ENCODE measurements at places on chromosomes 2 and 18.

GRCh38 chr2:19361325-19361990 lies 3.0 kb upstream of the OSR1 start:
- no peak for DNase-seq

DNA sequence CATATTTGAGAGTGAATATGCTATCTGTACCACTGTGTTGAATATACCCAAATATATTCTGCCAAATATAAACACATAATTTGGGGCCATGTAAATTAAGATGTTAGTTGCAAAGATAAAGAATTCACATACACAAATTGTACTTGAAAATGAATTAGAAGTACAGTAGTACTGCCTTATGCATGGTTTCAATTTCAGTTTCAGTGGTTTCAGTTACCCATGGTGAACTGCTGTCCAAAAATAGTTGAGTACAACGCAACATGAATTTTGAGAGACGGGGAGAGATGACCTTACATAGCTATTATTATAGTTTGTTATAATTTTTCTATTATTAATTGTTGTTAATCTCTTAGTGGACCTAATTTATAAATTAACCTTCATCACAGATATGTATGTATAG lies 1313.0 kb upstream of the FAM98A start:
- peak; percentile 68 for DNase-seq

DNA sequence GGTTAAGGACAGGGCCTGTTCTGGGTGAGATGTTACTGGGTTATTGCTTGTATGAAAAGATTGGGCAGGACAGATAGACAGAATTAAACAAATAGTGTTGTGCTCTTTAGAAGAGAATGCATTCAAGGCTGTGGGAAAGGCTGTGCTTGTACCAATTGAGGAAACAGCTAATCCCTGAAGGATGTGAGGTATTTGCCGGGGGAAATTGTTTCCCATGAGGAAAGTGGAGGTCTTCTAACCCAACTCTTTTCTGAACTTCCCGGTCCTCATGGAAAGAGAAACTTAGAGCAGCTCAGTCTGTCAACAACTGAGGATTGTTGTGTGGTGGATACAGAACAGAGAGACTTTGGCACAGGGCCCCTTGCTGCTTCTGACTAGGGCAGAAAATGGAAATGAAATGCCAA lies 9.5 kb downstream of the SLC1A4 start:
- no peak for DNase-seq

DNA sequence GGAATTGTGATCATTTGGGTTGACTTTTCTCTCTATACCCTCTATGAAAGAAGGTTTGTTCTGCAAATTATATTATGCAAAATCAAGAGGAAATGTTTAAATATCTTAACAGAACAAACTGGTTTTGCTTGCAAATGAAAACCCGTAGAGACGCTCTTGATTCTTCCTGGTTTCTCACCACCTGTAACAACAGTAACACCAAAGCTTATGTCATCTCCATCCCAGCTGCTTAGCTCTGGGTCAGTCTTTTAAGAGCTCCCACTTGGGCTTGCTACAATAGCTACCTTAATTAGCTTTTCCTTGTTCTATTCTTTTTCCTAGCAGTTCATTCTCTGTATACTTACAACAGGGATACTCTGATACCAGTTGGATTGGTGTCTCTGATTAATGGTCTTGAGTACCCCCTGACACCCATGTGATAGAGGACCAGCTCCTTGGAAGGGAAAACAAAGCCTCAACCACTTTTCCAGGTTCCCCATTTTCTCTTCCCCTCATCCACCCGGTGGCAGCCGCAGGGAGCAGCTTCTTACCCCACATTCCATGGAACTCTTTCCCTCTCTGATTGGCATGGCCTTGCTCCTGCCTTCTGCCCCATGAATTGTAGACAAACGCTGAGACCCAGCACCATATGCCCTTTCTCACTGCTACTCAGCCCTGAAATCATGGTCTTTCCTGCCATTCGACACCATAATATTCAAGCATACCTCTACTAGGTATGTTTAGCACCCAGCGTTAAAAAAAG lies 27.7 kb downstream of the TMEM182 start:
- no peak for DNase-seq

DNA sequence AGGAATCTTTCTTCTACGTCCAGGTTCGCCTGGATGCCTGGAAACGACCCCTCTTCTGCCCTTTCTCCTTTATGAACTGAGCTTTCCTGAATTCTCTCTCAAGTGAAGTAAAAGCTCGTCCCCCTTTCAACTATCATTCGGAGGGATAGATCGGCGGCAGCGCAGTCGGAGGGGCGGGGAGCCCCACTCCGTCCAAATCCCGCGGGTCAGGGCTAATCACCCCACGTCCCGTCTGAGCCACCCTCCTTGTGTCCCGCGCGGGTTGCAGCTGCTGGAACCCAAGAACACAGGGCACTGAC lies 367 bp downstream of the FBXO48 start:
- DNase-seq: no peak

GRCh38 chr2:105734762-105735538 lies 9.8 kb upstream of the NCK2 start:
- DNase-seq: peak; percentile 70

- DNase-seq: peak; percentile 18
These were observed 151.3 kb downstream of the TANC1 start for GRCh38 chr2:159119652-159120257.

DNA sequence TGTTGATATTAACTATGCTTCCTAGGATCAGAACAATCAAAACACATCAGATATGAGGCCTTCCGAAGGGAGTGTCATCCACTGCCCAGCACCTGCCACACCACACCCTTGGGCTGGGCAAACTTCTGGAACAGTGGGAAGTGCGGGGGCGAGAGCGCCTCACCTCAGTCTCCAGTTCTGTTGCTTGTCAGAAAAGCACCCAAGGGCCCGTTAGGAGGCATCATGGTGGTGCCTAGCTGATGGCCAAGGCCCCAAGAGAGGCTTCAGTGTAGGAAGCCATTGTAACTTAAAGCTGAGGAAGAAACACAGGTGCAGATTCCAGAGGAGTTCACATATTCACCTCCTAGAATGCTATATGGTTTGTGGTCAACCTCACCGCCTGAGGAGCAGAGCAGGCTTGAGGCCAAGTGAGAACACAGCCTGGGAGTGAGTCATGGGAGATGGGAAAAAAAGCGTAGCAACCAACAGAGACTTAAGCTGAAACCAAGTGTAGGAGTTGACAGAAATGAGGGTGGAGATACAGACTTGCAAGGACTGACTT lies 85.1 kb upstream of the ATL2 start:
- DNase-seq: peak; percentile 55

DNA sequence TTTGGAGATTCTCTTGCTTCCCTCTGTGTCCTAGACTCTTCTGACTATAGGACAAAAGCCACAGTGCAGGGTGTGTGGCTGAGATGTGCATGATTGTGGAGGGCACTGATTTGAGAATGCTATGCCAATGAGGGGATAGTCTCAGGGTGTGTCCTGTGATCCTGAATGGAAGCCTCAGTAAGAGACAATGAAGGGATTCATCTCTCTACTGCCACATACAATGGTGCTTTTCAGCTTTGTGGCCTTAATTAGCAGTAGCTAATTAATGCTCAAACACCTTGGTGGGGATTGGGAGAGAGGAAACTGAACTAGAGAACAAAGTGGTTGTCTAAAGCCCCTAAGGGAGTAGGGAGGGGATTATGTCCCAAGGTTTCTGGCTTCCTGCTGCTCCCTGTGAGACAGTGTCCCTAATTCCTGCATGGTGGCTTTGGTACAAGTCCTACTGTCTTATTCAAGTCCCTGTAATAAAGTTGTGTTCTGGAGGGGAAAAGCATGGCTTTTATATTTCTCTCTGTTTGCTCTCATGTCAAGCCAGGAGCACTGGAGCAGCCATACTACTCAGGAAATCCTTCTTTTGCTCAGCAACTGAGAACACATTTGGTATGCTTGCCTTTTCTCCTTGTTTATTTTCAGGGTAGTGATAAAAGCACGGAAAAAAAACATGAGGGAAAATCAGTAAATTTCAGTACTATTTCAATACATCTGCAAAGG lies 415.2 kb upstream of the TCF4 start:
- no peak for DNase-seq

DNA sequence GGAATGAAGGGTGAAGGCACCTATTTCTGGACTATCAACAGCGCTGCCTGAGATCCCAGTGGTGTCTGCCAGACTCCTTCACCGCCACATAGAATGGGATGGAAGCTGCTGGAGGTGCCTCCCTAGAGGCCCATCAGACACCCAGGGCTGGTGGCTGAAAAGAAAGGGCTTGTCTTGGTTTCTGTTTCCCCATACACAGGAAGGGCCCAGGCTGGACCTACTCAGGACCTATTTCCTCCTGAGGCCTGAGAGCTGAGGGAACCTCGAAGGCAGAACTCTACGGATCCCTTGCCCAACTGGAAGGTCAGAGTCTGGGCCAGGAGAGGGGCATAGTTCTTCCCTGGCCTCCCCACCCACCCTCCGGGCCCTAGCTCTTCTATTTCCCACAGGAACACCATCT lies 2.9 kb upstream of the CLEC4F start:
- no peak for DNase-seq

GRCh38 chr2:111209045-111209514 lies 88.4 kb downstream of the BCL2L11 start:
- peak; percentile 71 for DNase-seq

GRCh38 chr2:239046822-239047221 lies 198.9 kb downstream of the TWIST2 start:
- DNase-seq: no peak

GRCh38 chr2:68911709-68912108 lies 40.5 kb upstream of the BMP10 start:
- no peak for DNase-seq

DNA sequence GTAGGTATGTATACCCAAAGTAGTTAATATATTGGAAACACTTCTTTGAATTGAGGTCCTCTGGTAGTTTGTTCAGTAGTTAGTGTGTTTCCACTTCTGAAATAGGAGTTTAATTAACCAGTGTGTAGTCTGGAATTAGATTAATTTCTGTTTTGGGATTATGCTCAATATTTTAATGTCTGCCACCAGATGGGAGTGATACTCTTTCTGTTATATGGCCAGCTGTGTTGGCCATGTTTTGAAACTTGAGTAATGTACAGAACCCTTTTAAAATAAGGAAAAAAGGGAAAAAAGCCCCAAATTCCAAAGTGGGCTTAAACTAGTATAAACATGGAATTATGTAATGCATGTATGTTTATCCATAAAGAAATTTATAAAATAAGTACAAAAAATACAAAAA lies 147.7 kb downstream of the CTNNA2 start:
- no peak for DNase-seq

DNA sequence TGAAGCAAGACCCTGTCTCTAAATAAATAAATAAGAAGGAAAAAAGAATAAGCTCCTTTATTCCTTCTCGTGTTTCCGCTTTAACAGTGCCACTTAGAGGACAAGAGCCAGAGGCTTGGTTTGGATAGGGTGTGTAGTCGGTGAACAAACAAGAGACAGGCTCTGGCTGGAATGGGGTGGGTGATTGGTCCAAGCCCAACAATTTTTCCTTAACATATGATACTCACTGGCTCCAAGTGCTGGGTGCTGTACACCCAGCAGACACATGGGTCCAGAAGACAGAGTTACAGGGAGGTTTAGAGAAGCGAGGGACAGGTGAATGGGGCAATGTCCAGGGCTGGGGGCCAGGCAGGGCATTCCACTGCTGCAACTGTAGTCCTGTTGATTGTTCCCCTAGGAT lies 77.8 kb downstream of the NCAPH start:
- DNase-seq: no peak

- DNase-seq: peak; percentile 63
These were observed 31.1 kb upstream of the SATB2 start for GRCh38 chr2:199488772-199489400.

DNA sequence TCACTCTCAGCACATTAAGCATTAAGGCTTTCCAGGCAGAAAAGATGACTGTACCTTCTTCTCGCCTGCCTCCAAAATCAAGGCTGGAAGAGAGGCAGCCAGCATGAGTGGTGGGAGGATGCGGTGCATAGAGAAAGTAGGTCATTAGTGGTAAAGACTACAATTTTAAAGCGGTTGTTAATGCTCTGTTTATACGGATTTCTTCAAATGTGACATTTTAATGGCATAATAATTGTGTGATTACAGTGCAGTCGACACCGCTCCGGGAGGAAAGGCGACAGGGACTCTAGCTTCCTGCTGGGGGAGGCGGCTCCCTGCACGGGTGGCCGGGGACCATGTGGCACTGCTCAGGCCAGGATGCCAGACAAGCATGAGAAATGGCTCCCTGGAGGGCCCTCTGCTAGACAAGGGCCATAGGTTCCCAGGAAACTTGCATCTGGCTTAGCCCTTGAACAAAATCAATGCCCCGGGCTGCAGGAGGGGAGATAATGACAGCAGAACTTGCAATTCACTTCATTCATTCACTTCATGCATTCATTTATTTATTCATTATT lies 129.6 kb downstream of the GALNT14 start:
- no peak for DNase-seq

GRCh38 chr2:125092276-125093009 lies 1067.4 kb downstream of the CNTNAP5 start:
- no peak for DNase-seq

- DNase-seq: no peak
These were observed 219.5 kb upstream of the SKOR2 start for GRCh38 chr18:47470941-47471340.

DNA sequence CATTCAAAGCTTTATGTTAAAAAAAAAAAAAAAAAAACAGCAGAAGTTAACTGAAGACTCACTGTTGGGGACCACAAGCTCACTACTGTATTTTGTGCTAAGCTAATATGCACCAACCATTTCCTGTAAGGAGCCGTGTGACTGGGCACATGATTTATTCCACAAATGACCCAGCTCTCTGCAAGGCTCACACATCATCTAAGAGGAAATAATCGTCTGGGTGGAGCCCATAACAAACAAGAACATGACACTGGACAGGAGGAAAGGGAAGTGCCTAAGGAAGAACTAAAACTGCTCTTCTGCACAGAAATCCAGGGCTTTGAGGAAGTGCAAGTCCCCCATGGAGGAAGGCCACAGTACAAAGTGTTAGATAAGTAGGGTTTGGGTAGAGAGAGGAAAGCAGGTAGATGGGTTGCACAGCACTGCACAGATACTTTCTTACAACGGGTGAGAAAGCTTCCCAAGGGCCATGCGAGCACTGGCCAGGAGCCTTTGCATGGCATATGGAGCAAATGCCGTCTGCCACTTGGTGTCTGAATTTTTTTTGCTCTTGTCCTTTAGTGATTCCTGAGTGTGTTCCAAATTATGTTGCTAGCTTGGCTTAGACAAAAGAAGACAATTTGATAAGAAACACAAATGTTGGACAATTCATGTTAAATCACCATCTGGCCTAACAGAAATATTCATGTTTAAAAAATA lies 24.4 kb downstream of the NFE2L2 start:
- DNase-seq: peak; percentile 33

DNA sequence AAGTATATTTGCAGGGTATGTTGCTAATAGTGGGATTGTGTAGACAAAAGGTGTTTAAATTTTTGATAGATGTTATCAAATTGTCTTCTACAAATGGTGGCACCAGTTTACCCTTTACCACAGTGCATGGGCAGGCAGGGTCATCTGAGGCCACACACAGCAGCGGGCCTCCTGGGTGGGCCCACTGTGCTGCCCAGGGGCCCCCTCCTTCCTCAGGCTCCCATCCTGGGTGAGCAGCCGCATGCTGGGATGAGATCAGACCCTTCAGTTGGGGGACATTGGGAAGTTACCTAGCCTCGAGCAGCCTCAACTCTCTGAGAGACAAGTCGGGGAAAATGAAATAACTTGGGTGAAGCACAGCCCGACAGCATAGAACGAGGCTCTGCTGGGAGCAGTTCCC lies 9.7 kb downstream of the MYO7B start:
- no peak for DNase-seq

- DNase-seq: no peak
These were observed 2.5 kb downstream of the PAX3 start for GRCh38 chr2:222296311-222296741.

All from RPMI8226 (cell line).